Inflammatory macrophage treated with lipopolysaccharide for 1 hour (primary cell): ENCODE measurements at places on chromosomes 1 and 21.

- no peak for DNase-seq
Measured at GRCh38 chr1:208202333-208202995, 41.7 kb downstream of the PLXNA2 start.

DNA sequence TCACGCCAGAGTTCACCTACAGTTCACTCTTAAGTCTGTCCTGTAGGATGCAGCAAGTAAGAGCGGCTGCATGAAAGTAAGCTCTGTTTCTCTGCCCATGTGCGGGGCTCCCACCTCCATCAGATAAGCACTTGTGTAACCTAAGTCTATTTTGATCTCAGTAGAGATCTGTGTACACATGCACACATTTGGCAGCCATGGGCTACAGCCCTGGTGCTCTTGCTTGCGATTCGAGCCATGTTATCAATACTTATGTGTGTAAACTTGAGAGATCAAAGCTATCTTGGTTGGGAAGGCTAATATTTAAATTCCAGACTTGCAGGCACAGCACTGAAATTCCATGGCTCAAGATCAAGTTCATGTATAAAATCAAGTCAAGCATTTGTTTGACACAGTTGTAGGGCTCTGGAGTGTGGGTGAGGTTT lies 244.7 kb upstream of the FGGY start:
- no peak for DNase-seq

- DNase-seq, result no peak
Measured at GRCh38 chr1:28682840-28683239, 14.3 kb downstream of the GMEB1 start.

DNA sequence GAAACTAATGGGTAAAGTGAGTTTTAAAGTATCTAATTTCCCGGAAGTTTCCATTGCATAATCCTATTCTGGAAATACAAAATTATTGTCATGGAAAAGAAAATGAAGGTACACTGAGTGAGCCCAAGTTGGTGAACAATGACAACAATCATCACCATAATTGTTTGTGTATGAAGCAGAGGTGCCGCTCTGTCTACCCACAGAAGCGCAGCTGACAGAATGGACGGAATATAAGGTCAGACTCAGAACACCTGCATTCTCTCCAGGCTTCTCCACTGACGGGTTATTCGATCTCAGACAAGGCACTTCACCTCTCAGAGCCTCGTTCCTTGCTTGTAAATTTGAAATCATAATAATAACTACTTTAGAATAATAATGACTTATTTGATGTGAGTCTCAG lies 99.1 kb upstream of the NGF start:
- DNase-seq, result no peak
